ENCODE measurements at places on chromosomes 3 and 15.

DNA sequence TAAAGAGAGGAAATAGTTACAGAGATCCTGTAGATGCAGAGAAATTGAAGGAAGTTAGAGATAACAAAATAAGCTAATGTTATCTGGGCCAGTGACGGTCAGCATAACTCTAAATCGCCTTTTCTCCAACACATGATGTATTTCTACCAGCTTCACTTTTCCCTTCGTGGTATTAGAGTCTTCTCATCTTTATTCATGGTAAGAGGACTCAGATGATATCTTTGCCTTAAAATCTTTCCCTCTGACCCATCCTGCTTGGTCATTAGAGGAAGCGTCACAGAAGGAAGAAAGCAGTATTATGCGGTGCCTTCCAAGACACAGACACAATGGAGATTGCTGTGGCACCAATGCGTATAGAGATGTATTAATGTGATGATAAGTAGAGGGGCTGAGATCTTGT lies 320.7 kb upstream of the GOLIM4 start:
- DNase-seq = no peak

DNA sequence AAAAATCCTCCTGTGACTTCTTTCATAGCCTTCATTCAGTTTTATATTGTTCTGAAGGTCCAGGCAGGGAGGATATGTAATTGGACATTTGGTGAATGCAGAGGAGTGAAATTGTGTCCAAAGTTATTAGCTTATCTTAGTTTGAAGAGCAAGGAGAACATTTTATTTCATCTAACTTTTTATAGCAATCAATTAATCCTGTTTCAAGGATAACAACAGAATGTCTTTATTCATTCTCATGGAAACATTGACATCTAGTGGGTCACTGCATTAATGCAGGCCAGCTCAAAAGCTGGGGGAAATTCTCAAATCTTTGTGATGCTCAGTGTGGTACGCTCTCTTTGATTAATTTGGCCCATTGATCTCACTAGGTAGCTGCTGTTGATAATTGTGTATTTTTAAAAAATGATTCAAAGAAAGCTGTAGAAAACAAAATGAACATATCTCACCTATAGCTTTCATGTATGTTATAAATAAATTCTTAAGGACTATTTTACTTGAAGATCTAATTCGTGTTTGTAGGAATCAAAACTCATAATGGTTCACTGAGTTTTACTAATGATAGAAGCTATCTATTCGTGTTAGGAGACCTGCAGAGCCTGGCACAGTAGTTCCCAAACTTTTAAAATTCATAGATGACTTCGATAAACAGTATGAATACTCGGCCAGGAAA lies 150.8 kb upstream of the KCNMB2 start:
- peak; percentile 16 for DNase-seq

DNA sequence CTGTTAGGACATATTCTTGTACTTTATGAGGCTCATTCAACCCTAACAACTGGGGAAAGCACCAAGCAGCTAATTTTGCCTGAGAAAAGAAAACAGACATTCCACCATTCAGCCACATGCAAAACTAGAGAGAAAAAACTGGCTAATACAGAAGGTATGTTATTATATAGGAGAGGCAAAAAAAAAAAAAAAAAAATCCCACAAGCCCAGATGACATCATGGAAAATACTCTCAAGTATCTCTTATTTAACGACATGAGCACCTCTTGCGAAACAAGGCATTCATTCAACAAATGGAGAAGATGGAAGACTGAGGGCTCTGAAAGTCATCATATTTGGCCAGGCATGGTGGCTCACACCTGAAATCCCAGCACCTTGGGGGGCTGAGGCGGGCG lies 61.5 kb downstream of the PRICKLE2 start:
- no peak for DNase-seq

DNA sequence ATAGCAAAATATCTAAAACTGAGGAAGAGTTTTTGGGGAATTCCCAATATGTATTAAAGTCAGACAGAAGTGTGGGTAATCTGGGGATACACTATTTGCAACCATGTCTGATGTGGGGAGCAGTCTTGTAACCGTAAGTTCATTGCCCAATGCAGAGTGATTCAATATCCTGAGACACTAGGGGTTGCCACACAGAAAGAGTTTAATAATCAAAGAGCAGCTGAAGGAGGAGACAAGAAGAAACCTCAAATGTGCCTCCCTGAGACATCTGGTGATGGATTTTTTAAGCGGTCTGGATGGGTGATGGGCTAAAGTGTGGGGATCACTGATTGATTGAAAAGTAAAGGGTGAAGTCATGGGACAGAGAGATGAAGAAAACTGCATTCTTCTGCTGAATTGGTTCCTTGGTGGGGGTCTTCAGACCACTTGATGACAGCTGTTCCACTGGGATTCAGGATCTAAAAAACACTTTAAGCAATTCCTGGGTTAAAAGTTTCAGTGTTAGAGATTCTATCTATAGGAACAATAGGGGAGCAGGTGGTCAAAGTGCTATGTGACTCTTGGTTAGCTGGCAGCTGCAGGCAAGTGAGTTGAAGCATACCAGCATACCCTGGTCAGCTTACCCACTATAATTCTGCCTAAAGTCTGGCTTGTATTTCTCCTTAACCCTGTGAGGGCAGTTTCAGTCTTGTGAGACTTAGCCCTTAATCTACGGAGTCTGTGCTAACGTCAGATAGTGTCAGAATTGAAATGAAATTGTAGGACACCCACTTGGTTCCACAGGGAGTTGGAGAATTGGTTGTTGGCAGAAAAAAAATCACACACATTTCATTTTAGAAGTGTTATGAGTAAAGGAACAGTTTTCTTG lies 425.9 kb upstream of the TGFBR2 start:
- DNase-seq = no peak

GRCh38 chr3:42803414-42804105 lies 730 bp downstream of the HIGD1A start:
- DNase-seq = no peak

DNA sequence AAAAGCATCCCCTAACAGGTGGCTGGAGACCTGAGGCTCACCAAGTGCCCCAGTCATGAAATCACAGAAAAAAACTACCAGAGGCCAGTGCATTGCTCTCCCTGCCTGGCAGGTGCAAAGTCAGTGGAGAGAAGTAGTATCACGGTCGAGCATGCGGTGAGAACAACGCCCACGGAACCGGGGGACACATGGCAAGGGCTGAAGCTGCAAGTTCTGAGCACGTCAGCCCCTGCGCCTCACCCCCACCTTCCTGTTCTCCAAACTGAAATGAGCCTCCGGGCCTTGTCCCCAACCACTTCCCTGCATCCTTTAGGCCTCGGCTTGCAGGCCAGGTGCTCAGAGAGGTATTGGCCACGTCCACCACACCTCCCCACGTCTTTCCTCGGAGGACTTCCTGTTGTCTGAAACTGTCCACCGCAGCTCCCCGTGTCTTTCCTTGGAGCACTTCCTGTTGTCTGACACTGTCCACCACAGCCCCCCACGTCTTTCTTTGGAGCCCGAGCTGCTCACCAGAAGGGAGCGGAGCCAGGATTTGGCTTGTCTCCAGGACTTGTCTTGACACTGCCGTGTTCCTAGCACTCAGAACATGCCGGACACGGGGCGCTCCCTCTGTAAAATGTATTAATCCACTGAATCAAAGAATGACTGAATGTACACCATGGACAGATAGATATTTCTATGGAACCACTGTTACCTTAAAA lies 43.9 kb downstream of the NSMCE3 start:
- DNase-seq = no peak

DNA sequence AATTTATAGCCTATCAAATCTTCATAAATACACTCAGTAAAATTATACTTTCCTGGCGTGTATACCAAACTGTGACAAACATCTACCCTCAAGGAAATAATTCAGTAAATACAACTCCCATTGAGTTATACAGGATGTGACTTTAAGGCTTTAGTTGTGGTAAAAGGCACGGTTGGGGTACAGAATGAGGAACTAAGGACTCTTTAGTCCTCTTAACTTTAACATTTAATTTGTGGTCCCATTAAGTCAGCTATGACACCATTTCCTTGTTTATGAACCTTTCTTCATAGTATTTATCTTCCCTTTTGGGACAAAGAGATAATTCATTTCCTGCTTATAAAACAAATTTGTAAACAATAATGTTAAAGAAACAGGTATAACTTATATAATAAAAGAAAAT lies 30.2 kb downstream of the IFT80 start:
- DNase-seq = peak; percentile 29

Measured in KG1 (cell line).